ENCODE measurements at places on chromosomes 12 and 14.

DNA sequence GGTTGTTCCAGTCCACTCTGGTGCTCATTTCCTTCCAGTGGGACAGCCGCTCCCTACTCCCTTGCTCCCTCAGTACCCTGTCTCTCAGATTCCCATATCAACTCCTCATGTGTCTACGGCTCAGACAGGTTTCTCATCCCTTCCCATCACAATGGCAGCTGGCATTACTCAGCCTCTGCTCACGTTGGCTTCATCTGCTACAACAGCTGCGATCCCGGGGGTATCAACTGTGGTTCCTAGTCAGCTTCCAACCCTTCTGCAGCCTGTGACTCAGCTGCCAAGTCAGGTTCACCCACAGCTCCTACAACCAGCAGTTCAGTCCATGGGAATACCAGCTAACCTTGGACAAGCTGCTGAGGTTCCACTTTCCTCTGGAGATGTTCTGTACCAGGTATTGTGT, 69.9 kb downstream of the RAD52 start:
- peaks cover 14% of the 10 kb centered on the region for H3K36me3 ChIP-seq
- no peak overlapping the region for H3K27ac ChIP-seq
- no peak for DNase-seq
- no peak overlapping the region for H3K4me3 ChIP-seq
- H3K27me3 ChIP-seq: no peaks in the 10 kb centered on the region

DNA sequence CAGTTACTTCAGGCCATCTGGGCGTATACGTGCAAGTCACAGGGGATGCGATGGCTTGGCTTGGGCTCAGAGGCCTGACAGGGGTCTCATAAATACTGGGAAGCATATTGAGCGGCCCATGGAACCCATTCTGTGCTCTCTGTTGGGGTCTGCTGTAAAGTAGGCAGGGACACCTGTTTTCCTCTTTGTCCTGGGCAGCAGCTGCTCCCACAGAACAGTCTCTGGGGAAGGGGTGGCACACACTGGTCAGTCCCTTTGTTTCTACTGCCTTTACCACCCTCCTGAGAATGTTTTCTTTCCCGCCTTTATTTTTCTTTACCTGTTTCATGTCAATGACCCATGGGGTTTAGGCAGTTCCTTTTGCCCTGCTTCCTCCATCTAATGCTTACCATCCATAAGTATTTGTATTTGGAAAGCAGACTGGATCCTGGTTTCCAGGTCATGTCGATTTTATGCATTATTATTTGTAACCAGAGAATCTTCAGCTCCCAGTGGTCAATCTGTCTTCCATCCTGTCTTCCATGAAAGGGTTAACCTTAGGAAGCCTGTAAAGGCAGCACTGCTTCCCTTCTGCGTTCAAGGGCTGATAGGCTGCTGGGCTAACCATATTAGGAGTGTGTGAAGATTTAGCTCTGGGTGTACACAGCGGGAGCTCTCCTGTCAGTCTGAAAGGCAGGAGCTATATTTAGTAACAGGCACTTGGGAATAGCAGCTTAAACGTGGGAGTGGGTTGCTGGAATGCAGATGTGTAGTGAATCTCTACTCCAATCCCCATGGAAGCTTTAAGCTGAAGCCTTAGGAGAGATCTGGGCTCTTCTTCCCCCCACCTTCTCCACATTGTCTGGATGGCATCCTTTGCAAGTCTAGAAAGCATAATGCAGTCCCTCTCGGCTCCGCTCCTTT, 124.0 kb downstream of the DYRK2 start:
- H3K4me1 ChIP-seq: no peaks in the 10 kb centered on the region
- H3K27me3 ChIP-seq: peaks cover 4% of the 10 kb centered on the region
- DNase-seq: no peak
- H3K36me3 ChIP-seq: no peaks in the 10 kb centered on the region
- no peak overlapping the region for H3K27ac ChIP-seq

DNA sequence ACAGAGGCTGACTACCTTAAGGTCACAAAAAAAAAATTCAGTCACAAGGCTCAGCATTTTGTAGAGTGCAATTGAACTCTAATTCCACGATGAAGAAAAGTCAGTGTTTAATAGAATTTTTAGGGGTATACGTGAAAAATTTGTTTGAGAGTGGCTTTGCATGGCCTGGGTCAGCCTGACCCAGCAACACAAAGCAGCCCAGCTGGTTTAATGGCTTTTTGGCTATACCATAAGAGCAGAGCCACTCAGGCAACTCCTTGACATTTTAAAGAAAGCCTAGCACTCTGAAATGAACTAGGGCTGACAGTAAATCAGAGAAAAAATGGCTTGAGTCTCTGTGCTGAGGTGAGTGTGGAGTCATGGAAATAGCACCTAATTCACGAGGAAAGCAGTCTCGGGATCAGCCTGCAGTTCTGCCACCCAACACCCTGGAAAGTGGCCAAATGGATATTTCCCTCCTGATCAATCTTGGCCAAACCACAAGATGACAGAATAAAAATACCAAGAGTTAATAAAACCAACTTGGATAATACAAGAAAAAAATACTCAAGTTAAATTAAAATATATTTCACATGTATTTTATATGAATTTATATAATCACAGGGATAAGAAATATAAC, 59.5 kb downstream of the GALNT4 start:
- H3K27ac ChIP-seq: peak overlapping the region; percentile 80
- no peak for DNase-seq
- H3K36me3 ChIP-seq: no peaks in the 10 kb centered on the region
- H3K27me3 ChIP-seq: no peaks in the 10 kb centered on the region

GRCh38 chr14:31270196-31270772, 62.7 kb upstream of the HECTD1 start:
- H3K27me3 ChIP-seq: peaks cover 2% of the 10 kb centered on the region
- H3K4me1 ChIP-seq: peaks cover 10% of the 10 kb centered on the region
- DNase-seq: no peak
- H3K36me3 ChIP-seq: no peaks in the 10 kb centered on the region
- no peak overlapping the region for H3K4me3 ChIP-seq

DNA sequence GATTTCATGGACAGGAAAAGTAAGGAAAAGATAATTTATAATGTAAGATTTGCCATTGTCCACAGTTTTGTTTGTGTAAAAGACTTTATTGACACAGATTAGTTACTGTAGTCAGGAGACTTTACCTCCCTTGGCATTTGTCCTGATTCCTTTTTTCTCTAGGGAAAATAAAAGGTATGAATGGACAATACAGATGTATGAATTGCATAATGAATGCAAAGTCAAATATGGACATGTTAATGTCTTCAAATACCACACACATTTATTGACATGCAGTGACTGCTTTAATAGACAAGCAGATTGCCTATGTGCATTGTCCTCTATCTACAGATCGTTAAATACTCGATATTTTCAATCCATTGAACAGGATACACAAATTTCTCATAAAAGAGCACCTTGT, 999.7 kb upstream of the SEL1L start:
- H3K4me1 ChIP-seq: no peaks in the 10 kb centered on the region
- no peak for DNase-seq
- H3K27me3 ChIP-seq: no peaks in the 10 kb centered on the region

GRCh38 chr14:67389811-67390534, 22.0 kb downstream of the PLEK2 start:
- DNase-seq: no peak
- H3K4me3 ChIP-seq: no peak overlapping the region
- H3K27ac ChIP-seq: no peak overlapping the region
- H3K4me1 ChIP-seq: no peaks in the 10 kb centered on the region
- H3K27me3 ChIP-seq: no peaks in the 10 kb centered on the region

DNA sequence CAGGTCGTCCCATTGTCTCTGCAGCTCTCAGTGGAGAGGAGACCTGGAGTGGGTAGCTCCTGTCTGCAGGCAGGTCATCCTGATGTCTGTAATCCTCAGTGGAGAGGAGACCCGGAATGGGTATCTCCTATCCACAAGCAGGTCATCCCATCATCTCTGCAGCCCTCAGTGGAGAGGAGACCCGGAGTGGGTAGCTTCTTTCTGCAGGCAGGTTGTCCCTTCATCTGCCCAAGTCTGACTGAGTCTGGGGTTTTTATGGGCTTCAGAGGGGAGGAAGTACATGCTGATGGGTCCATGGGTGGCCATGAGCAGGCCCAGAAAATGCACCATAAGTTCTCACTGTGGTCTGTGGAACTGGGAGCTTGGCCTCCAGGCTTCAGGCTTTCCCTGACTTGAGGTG, 28.9 kb upstream of the PAPLN start:
- DNase-seq: no peak
- no peaks in the 10 kb centered on the region for H3K4me1 ChIP-seq
- peaks cover 22% of the 10 kb centered on the region for H3K36me3 ChIP-seq
- H3K27ac ChIP-seq: no peak overlapping the region
- H3K4me3 ChIP-seq: no peak overlapping the region
- no peaks in the 10 kb centered on the region for H3K27me3 ChIP-seq

DNA sequence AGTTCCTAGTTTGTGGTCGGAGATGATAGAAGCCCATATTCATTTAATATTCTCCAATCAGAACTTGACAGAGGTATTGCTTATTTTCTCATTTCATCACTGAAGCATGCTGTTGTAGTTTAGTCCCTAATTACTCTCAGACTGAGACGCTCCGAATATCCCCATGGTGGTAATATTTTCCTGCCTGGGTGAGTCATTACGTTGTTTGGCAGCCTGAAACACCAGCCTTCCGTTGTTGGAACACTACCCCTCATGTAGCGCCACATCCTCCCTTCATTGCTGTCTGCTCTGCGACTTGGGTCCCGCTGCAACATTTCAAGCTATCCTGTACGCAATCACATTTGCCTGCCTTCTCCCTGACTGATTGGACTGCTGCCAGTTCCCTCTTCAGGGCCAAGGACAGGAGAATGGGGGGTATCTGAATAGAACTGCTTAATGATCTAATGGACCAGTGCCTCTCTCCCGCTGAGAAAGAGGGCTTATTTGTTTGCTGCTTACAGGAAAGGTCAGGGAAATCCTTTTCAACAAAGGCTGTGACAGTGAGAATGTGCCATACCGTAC, 369.1 kb downstream of the NPAS3 start:
- no peak for DNase-seq
- no peaks in the 10 kb centered on the region for H3K27me3 ChIP-seq
- H3K36me3 ChIP-seq: no peaks in the 10 kb centered on the region
- no peak overlapping the region for H3K27ac ChIP-seq

- H3K4me3 ChIP-seq: no peak overlapping the region
- H3K27me3 ChIP-seq: no peaks in the 10 kb centered on the region
- H3K4me1 ChIP-seq: no peaks in the 10 kb centered on the region
Observed at GRCh38 chr12:21757735-21758134, 16.8 kb downstream of the KCNJ8 start.

DNA sequence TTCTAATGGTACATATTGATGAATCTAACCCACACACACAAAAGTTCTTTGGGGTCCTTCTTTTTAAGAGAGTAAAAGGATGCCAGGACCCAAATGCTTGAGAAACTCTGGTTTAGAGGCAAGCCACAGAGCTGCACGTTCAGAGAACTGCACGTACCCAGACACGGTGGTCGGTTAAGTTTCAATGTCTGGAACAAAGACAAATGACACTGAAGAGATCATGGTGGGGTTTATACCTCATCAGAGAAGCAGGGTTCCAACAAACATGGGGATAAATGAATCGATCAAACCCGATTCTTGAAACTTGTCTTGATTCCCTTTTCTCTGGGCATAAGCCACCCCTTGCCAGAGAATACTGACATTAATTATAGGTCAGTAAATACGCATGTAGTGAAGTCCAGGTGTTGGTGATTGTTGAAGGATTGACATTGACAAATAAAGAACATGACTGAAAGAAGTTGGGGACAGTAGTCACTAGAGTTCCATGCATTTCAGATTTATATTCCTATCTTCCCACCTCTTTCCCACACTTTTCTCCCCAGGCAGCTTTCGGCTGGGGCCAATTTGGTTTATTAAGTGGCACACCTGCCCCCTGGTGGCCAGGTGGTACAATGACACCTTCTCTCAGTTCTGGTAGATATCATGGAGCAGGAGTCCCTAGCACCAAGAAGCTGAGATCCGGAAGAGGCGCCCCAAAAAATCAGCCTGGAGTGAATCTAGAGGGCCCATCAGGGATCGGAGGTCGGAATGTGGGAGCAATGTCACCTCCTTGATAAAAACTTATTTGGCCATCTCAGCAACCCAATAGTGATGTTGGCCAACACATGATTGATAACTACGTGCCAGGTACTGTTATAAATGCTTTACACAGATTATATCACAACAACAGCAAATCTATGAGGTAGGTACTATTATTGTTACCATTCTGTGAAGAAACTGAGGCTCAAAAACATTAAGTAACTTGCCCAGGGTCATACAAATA, 17.8 kb upstream of the HDAC7 start:
- H3K4me3 ChIP-seq: no peak overlapping the region
- H3K27ac ChIP-seq: no peak overlapping the region
- peaks cover 4% of the 10 kb centered on the region for H3K27me3 ChIP-seq

- no peak overlapping the region for H3K4me3 ChIP-seq
- H3K36me3 ChIP-seq: no peaks in the 10 kb centered on the region
- H3K27me3 ChIP-seq: no peaks in the 10 kb centered on the region
- no peak overlapping the region for H3K27ac ChIP-seq
- DNase-seq: no peak
Observed at GRCh38 chr12:127941332-127941731, 325.6 kb upstream of the TMEM132C start.

GRCh38 chr12:77102123-77102522, 36.8 kb upstream of the E2F7 start:
- H3K27me3 ChIP-seq: peaks cover 23% of the 10 kb centered on the region
- H3K4me1 ChIP-seq: no peaks in the 10 kb centered on the region
- H3K4me3 ChIP-seq: no peak overlapping the region
- H3K27ac ChIP-seq: no peak overlapping the region
- no peaks in the 10 kb centered on the region for H3K36me3 ChIP-seq
- no peak for DNase-seq

DNA sequence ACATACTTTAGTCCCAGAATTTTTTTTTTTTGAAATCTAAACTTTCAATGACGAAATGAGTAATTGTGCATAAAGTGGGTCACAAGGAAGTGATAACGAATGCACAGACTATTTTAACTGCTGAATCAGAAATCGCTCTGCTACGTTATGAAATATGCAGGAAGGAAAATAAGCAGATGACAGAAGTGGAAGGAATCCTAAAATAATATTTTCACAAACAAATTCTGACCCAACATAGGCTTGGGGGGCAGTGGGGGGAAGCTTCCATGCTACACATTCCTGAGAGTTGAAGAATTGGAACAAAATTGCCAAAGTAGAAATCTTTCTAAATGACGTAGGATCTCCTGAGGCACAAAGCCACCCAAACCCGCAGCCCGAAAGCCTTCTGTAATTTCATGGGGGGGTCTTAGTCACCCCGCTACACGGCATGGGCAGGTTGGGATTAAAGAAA, 89.6 kb downstream of the ARF6 start:
- DNase-seq: no peak
- H3K4me3 ChIP-seq: no peak overlapping the region
- H3K27me3 ChIP-seq: no peaks in the 10 kb centered on the region
- peaks cover 26% of the 10 kb centered on the region for H3K4me1 ChIP-seq
- H3K36me3 ChIP-seq: no peaks in the 10 kb centered on the region

DNA sequence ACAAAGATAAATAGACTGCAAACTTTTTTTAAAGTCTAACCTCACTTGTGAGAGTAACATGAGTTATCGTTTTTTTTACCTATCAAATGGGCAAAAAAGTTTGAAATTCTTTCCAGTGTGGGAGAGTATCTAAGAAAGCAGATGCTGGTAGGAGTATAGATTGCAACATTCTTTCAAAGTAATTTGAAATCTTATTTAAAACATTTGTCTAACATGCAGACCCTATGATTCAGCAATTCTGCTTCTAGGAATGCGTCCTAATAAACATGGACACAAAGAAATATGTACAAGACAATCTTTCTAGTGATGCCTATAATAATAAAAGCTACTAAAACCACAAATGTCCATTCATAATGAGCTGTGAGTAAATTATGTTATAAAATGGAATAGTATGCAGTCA, 110.4 kb upstream of the TMCC3 start:
- H3K4me3 ChIP-seq: no peak overlapping the region
- no peaks in the 10 kb centered on the region for H3K27me3 ChIP-seq
- H3K27ac ChIP-seq: no peak overlapping the region
- DNase-seq: no peak
- H3K36me3 ChIP-seq: no peaks in the 10 kb centered on the region

Data from natural killer cell treated with Interleukin-12 subunit alpha and Interleukin-12 subunit beta and Interleukin-15 and Interleukin-18, amount 100 ng/mL, for 72 hours (primary cell).